Stimulated activated CD4-positive, alpha-beta T cell treated with anti-CD3 and anti-CD28 coated beads, TNF-alpha, amount 100 ng/mL, for 1 hour (primary cell): ENCODE measurements at places on chromosomes 6 and 20.

DNA sequence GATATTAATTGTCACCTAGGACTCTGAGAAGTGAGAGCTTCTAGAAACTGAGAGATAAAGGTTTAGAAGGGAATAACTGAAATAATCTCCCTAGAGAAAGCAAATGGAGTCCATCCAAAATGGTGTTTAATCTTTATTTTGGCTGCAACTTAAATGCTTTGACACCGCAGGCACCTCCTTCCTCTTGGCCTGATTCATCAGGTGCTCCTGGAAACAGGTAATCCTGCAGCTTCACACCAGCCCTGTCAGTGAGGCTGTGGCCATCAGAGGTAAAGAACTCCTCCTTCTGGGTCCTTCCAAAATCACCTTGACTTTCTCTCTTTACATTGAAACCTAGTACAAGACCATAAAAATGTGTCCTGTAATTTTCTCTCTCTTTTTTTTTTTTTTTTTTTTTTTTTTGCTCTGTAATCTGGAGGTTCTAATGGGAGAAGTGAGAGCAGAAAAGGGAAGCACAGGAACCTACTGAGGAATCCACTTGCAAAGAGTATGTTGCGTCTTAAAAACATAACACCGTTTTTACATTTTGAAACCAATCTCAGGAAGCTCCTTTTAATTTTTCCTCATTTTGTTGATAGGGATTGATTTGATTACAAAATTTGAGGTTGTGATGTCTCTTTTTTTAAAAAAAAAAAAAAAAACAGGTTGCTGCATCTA, 124.2 kb downstream of the LRRC1 start:
- DNase-seq: no peak

DNA sequence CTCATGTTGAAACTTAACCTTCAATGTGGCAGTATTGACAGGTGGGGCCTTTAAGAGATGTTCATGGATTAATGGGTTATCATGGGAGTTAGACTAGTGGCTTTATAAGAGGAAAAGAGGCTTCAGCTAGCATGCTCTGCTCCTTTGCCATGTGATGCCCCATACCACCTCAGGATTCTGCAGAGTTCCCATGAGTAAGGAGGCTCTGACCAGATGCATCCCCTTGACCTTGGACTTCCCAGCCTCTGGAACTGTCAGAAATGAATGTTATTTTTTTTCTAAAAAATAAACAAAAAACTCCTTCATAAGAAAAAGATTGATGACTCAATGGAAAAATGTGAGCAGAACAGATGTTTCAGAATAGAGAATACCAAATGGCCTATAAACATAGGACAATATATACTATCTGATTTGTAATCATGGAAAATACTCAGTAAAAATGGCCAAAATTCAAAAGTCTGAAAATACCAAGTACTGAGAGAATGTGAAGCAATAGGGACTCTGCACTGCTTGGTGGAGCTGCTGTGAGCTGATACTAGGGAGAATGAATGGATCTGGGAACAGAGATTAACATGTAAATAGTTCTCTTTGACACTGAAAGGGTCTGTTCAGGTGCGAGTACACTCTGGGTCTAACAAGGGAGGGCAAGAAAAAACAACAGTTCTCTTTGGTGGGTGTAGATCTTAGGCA, 7.4 kb upstream of the TRIM39 start:
- DNase-seq: no peak

DNA sequence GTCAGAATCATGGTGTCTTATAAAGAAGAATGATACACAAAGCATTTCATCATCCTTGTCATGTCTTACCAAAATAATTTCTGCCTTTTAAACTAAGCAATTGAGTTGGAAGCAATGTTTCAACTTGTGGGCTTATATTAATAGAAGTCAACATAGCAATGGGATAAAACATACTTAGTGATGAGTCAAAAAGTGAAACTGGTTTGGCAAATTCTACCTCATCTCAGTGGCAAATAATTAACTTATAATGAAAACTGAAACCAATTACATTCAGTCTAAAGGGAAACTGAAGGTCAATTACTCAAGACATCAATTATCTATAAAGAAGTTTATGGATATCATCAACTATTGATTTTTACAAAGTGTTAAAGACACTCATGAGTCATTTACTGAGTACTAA, 463.8 kb downstream of the BMP2 start:
- DNase-seq: no peak

GRCh38 chr6:111871207-111871606, 2.0 kb downstream of the FYN start:
- DNase-seq: peak; percentile 21

- DNase-seq: no peak
These were observed 134.3 kb upstream of the CDH4 start for GRCh38 chr20:61117725-61118124.

DNA sequence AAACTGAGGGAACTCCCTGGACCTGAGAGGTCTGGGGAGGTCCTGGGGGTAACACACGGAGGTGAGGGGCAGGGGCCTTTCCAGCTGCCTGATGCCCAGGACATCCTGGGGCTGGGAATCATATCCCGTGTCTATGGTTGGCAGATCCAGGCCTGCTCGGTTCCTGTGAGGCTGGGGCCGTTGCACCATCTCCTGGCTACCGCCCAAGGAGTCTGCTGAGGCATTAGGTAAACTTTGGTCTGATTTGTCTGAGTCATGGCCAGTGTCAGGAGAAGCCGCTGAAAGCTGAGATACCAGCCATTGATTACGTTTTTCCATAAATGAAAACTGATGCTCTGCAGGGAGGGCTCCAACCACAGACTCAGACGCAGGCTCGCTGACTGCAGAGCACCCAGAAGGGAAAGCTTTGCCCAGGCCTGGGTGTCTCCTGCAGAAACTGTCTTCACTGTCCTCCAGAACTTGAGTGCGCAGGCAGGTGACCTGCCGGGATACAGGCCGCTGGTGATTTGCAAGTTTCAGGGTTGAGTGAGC, 14.2 kb downstream of the TRAF3IP2 start:
- DNase-seq: no peak

DNA sequence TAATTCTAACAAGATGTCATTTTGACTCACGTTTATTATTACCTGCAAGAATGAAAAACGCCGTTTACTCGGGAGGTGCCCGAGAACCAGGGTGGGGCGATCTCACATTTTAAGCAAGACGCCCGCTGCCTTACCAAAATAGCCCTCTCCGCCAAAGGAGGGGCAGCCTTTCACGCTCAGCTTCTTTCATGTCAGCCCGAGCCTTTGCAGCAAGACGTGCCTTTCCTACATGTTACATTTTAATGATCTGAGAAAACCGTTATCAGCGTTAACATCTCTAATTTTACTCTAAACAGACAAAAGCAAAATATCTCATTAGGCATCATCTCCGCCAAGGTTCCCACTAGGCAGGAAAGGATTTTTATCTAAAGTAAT, 2.0 kb downstream of the BACH2 start:
- no peak for DNase-seq

- no peak for DNase-seq
These were observed 2.6 kb upstream of the GPSM3 start for GRCh38 chr6:32194825-32195651.

- DNase-seq: no peak
These were observed 39.1 kb upstream of the ANKEF1 start for GRCh38 chr20:9995510-9996272.

DNA sequence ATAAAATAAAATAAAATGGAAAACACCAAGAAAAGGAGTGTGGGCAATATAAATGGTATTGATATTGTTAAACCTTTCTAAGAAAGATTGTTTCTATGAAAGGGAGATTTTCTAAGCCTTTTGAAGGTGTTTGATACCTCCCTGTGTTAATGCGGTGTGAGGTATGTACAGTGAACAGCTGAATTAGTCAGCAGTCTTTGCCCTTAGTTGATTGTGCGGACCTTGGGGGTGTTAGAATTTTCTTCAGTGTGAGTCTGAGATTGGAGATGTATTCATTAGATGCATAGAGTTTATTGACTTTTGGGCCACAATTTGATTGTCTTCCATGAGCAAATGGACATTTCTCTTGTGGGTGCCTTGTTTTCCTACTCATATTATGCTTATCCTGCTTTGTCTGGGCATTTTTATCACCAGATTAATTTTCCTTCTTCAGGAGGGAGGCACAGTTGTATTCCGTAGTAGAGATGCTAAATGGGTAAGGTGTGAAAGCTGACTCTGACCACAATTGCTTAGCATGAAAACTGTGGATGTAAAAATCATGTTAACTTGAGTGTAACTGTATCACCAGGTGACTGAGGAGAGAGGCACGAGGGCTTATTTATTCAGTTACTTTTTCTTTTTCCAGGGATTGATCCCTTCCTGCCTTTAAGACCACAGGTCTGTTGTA, 42.2 kb downstream of the CDYL start:
- no peak for DNase-seq

GRCh38 chr6:120260636-120261035, 911.1 kb upstream of the MAN1A1 start:
- no peak for DNase-seq

GRCh38 chr6:45836438-45836824, 179.2 kb downstream of the CLIC5 start:
- no peak for DNase-seq

- DNase-seq: no peak
These were observed 18.7 kb downstream of the ZNF451 start for GRCh38 chr6:57108691-57109090.

DNA sequence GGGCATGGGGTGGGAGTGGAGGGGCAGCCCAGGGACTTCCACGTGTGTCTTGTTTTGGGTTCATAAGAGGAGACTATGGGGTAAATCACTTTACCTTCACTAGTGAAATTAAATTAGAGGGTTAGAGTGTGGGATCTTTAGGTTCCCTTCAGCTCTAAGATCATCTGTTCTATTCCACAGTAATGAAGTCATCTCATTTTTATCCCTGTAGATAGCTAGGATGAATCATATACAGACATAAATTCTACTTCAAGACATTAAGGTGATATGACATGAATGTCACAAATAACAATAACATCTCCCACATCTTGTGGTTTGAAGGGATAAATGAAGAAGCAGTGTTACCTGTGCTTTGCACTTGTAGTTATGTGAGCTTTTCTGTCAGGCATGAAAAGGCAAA, 83.8 kb downstream of the ELOVL4 start:
- DNase-seq: no peak

- DNase-seq: no peak
These were observed 145.5 kb upstream of the ARG1 start for GRCh38 chr6:131427434-131428058.

DNA sequence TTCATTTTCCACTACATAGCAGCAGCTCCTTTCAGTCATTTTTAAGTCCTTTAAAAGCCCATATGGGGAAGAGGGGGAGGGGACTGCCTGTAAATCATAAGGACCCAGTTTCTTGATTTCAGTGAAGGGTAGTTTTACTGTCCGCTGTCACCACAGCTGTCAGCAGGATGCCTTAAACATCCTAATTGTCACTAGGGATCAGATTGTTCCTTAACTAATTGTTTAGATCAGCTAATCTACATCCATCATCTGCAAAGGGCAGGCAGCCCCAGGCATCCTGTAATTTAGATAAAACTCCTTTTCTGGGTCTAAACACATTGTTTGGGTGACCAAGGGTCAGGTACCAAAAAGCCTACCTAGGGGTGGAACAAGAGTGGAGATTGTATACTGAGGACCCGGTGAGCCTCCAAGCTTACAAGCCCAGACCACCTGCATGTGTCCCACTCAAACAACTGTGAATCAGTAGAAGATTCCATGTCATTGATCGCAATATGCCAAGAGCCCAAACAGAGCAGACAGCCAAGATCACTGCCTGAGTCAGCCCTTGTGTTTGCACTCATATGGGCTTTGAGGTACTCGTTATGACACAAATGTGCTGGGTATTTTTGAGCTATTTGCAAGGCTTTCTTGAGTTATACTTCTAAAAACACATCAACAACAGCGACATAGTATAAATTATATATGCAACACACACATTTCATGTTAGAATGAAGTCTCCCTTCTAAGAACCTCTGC, 198.7 kb upstream of the CEP162 start:
- no peak for DNase-seq

- no peak for DNase-seq
These were observed 25.4 kb downstream of the COL9A1 start for GRCh38 chr6:70277470-70277869.

- no peak for DNase-seq
These were observed 1.5 kb downstream of the FOXC1 start for GRCh38 chr6:1611322-1611571.

GRCh38 chr6:65566117-65566516, 140.9 kb downstream of the EYS start:
- no peak for DNase-seq

- DNase-seq: no peak
These were observed 39.8 kb upstream of the SMIM29 start for GRCh38 chr6:34288581-34288980.

DNA sequence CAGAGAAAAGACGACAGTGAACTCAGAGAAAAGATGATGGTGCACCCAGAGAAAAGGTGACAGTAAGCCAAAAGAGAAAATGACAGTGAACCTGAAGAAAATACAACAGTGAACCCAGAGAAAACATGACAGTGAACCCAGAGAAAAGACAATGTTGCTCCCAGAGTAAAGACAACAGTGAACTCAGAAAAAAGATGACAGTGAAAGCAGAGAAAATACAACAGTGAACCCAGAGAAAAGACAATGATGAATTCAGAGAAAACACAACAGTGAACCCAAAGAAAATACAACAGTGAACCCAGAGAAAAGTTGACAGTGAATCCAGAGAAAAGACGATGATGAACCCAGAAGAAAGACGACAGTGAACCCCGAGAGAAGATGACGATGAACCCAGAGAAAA, 140.5 kb upstream of the MAP3K4 start:
- no peak for DNase-seq

DNA sequence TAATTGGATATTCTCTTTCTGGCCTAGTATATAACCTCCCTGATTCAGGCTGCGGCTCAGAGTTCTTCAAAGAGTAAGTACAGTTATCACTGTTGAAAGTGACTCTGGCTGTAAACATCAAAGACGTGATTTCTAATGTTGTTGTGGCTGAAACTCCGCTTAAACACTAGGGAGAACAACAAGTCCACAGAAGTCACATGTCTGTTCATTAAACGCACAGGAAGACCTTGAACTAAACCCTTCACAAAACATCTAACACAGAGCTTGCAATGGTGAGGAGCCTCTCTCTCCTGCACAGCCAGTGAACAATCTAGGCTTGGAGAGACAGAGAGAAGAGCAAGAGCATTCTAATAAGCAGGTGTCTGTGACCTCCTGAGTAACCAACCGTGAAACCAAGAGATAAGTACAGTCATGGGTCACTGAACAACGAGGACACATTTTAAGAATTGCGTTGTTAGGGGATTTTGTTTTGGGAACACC, 249.3 kb downstream of the PRKN start:
- no peak for DNase-seq

- DNase-seq: peak; percentile 5
These were observed 7.4 kb upstream of the BPIFA3 start for GRCh38 chr20:33209789-33210188.

DNA sequence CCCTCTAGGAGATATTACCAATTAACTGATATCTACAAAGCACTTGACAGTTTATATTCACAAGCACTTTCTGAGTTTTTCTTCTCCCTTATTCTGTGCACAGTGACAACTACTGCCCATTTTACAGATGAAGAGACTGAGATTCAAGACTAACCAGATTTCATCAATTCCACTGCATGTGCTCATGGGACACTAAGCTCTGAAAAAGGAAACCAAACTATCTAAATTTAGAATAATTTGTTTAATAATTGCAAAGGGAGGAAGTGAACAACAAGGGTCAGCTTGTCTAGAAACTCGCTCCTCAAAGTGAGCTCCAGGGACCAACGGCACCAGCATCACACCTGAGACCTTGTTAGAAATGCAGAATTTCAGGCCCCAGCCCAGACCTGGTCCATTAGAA, 50.8 kb upstream of the MYLIP start:
- DNase-seq: no peak
